ENCODE measurements at places on chromosomes 3 and 15. TPM values are rescaled to one million over a fixed set of nuclear protein-coding genes. Genes with fewer than 3 reads are reported as not detected.

DNA sequence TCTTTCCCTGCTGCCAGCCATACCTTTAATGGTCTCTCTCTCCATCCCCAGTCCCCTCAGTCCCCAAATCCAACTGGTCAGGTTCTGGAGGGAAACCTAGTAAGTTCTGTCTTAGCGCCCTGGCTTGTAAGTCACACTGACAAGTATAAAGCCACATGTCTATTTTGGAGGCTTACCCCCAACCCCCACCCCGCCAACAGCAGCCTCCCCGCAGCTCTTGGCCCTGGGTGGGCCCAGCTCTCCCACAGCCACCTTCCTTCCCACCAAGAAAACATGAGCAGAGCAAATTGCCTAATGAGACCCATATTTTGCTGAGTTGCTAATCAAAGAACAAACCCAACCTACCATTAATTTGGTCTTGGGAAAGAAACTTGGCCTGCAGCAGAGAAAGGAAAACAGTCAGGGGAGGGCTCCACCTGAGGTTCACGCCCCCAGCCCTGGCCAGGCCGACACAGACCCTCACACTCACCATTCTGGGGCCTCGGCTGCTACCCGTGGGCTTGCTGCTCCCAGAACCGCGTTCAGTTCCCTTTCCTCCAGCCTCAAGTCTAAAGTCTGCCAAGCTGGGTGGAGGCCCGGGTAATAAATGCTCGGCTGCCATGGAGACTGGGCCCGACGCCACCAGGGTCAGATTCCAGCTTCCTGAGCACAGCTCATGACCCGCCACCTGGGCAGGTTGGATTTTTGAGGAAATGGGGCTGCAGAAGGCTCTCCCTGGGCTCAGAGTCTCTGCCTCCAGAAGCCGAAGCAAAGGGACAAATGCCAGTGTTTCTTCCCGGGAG, at the start of gene CALML4:
Gene CALML4, minus strand, starts transcription at position 557 of the 782 bp plus-strand sequence. Its CDS starts 85 bp downstream, at position 472.
- no peak within 1 kb of the TSS for H3K4me3 ChIP-seq
- DNase-seq, result peak; percentile 94
- H3K27me3 ChIP-seq, result no peaks in the 10 kb centered on the region

DNA sequence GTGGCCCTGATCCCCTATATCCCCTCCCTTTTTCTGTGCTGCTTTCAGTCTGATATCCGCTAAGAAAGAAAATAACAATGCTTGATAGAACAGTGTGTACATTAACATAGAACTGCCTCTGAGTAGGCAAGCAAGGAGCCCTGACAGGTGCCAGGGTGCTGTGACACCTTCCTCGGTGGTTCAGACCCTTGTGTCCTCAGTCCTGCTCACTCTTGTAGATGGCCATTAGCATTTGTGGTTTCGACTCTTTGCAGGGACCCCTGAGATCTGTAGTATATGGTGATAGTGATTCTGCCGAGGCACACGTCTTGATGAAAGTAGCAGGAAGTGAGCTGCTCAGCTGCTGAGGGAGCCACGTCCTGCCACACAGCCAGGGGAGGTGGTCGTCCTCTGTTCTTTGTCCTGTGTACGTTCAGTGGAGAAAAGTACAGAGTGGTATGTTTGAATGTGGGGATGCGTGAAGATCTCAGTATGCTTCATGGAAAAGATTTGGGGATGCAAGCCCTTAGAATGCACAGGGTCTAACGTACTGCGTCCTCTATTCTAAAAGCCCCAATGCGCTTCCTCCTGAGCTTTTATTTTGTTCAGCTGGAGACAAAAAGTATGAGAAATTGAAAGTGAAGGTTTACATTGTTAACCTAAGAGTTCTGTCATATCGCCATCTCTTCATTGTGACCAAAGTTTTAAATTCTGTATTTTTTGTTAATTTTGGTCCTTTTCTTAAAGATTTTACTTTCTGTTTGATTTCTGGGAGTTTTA, 35.4 kb downstream of the PXYLP1 start:
- H3K4me3 ChIP-seq, result no peak overlapping the region
- no peak for DNase-seq
- no peaks in the 10 kb centered on the region for H3K27me3 ChIP-seq
- H3K36me3 ChIP-seq, result no peaks in the 10 kb centered on the region
- no peak overlapping the region for H3K27ac ChIP-seq
- H3K4me1 ChIP-seq, result peaks cover 11% of the 10 kb centered on the region

- H3K27ac ChIP-seq, result no peak overlapping the region
- H3K27me3 ChIP-seq, result no peaks in the 10 kb centered on the region
Observed at GRCh38 chr3:5497497-5497896, 310.0 kb downstream of the EDEM1 start.

The ATP8B4 gene
- 3.1 TPM for total RNA-seq
